ENCODE measurements at places on chromosomes 16 and 17.
A peak's percentile ranks its signal among the peaks of the same experiment; 100 is the strongest.

DNA sequence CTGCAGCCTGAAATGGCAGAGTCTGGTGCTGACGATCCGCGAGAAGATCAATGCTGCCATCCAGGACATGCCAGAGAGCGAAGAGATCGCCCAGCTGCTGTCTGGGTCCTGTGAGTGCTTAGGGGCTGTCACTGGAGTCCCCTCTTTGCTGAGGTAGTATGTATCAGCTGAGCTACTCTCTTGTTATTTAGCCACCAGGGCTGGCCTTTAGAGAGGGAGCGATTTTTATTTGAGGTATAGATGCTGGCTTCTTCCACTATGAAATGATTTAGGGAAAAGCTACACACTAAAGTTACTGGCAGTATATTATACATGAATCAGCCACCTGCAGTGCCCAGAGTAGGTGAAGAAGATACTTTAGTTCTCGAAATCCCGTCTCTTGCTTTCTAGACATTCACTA, 2.6 kb downstream of the CDK5RAP3 start:
- no peak for DNase-seq

GRCh38 chr16:76276745-76277438, at the start of gene CNTNAP4:
TSS of gene CNTNAP4 (plus strand) at chr16:76277401. CDS start at chr16:76277663, 262 bp downstream.
- DNase-seq = no peak

DNA sequence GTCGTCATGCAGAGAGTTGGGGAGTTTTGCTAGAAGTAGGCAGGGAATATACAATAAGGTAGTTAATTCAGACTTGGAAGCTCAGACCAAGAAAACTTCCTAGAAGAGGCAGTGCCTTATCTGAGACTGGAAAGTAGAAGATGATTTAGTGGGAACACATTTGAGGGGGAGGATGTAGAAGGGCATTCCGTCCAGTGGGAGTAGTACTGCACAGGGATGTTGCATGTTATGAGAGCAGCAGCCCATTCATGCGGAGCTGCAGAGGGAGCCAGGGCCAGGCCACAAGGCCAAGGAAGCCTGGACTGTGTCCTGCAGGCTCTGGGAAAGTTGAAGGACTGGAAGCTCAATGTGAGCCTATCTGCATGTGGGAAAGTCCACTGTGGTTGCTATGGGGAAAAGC, 344.5 kb upstream of the EEF2KMT start:
- DNase-seq = no peak

DNA sequence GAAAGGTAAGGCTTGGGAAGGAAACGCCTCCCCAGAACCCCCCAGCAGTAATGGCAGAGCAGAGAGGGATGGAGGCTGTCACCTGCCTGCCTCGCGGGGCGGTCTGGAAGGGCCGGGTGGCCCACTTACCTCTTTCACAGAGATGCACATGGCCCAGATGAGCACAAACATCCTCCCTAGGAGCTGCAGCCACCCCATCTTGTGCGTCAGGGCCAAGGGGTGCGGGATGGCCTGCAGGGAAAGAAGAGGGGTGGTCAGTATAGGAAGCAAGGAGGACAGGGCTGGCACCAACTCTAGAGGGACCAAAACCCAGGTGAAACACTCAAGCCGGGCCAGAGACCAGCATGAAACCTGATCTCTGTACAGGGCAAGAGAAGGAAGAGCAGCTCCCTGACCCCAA, 29.7 kb downstream of the TRPV3 start:
- no peak for DNase-seq

DNA sequence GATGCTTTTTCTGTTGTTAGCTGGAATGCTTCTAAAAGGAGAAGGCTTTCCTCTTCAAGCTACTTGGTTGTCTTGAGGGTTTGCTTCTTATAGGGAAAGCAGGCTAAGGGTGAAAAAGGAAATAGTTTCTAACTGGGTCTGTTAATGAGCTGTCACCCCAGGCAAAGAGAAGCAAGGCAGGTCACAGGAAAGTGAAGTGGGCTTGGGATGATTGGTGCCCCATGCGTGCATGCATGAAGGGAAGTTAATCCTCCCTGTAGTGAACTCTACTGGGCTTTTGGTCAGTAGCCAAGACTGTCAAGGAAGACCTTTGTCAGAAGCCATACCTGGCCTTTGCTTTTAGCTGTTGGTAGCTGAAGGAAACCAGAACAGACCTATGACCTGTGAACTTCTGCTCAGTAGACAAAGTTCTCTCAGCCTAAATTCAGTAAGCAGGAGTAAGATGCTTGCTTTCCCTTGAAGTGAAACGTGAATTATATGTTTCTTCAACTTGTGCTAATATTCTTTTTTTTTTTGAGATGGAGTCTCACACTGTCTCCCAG, 16.5 kb downstream of the TENT4B start:
- DNase-seq = no peak

DNA sequence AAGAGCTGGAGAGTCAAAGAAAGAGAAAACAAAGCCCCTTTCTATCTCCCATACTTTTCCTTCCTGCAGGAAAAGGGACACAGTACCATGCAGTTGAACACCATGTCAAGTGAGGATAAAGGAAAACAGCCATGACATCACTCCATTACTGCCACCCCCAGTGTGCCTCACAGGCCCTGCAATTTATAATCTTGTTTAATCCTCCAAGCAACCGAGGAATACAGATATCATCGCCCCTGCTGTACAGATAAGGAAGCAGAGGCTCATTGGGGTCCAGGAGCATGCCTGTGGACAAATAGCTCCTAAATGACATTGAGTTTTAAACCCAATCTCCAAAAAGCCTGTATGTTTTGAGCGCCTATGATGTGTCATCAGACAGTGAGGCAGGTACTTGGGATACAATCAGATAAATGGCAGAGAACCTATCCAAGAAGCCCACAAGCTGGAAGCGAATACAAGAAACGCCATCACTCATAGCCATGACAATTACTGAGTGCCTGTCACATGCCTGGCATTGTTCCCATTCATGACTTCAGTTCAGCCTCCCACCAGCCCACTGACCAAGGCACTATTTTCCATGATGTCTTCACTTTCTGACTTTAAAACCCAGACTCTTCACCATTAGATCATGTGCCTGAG, 45.5 kb downstream of the CPPED1 start:
- DNase-seq = peak; percentile 58

DNA sequence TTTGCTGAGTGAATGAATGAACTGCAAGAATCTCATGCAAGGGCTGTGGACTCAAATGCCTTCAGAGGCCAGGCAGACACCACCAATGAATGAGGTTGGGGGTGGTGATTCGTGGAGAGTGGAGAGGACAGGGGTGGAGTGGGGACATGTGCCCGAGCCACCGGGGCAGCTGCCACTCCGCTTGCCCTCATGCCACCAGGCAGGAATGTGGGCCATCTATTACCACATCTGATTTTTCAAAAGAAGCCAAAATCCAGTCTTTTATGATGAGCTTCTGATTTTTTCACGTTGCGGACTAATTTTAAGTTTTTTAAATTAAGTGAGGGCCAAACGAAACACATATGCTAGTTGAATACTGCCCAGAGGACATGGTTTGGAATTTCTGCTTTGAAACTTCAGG, 67.1 kb upstream of the SMURF2 start:
- DNase-seq = no peak

DNA sequence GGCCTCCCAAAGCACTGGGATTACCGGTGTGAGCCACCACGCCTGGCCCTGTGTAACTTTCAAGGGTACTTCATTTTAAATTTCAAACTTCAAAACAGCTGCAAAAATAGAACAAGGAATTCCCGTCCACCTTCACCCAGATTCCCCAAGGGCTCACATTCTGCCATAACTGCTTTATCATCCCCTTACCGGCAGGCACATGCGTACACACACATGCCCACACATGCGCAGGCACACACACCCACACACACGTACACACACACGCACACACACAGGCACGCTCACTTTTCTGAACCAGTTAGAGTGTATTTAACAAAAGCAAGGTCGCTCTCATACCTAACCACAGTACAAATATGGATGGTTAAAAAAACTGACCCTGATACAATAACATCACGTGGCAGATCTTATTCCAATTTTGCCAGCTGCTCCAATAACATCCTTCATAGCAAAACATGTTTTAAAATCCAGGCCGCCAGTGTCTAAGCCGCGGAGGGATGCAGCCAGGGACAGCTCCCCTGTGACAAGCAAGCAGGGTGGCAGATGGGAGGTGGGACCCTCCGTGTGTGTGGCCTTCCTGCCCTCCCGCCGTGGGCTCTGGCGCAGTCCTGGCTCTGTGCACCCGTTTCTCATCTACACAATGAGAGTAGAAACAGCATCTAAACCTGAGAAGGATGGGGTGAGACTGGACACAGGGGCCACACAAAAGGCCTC, 23.1 kb downstream of the PDIA2 start:
- DNase-seq = no peak

DNA sequence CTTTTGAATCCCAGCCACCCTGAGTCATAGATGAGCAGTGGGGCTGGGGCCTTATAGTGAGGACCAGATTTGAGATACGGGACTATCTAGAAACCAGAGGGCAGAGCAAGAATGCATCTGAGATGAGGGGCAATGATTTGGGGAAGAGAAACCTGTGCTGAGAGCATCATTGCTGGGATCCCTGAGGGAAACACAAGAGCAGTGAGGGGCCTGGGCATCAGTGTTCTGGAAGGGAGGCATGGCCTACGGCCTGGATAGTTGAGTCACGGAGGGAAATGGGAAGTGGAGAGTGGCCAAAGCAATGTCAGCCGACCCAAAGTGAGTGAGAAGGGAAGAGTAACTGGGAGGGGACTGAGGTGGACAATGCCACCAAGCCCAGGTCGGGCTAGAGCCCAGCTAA, 5.2 kb downstream of the CAMTA2 start:
- DNase-seq = no peak

DNA sequence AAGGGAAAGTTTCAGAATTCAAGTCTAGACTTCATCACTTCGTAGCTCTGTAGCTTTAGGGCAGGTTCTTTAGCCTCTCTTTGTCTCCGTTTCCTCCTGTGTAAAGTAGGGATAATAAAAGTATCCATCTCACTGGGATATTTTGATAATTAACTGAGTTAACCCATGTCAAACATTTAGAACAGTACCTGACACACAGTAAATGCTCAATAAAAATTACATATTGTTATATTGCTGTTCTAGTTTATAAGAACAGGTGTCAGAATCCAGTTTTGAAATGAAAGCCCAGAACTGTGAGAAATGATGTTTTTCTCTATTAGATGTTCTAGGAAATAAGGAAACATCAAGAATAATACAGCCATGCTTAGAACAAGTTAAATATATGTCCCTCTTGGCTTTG, 4.3 kb downstream of the MOSMO start:
- no peak for DNase-seq

DNA sequence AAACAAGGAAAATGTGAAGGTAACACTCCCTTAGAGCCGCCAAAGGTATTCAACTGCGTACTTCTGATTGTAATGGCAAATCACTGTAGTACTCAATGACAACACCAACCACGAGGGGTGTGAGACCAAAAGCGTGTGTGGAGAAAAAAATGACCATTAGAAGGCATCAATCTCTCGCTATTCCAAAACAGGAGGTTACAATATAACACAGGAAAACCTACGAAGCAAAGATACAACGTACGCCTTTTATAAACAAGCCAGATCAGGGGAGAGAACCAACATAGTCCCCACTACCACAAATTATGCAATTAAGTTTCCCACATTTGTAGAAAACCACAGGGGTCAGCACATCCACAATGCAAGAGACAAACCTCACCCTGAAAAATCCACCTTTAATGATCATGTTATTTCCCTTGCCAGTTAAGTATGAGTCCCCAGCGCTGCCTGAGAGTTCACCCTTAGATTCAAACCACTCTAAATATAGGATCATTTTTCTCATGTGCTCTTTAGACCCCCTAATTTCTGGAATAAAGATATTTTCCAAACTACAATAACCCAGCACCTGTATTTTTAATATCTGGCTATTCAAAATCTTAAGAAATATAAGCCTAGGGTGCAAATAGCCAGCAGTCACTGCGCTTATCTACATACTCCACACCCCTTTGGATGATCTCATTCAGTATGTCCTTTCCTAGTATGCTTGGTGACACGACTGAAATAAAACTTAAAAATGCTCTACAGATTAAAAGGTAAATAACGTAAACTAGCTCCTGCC, 12.4 kb downstream of the TEX14 start:
- DNase-seq = peak; percentile 51

- DNase-seq = peak; percentile 0
Observed at GRCh38 chr16:79437764-79438751, 162.5 kb downstream of the MAF start.

DNA sequence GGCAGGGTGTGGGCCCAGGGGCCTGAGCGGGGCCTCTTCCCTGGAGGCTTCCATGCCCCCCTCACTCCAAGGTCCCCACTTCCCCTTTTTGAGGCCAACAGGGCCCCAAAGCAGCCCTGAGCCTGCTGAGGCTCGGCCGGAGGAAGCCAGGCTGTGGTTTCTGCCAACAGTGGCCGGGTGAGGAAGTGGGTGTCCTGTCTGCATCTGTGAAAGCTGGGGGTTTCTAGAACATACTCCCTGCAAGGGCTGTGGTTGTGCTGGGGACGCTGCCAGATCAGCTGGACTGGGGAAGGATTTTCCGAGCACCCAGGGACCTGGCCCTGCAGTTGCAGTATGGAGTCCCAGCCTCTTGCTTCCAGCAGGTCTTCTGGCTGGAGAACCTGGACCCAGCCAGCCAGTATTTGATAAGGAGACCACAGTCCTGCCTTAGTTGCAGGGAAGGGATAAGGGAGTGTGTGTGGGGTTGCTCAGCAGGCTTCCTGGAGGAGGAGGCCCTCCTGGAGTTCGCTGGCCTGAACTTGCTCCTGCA, 15.7 kb downstream of the ADCY7 start:
- peak; percentile 64 for DNase-seq

- peak; percentile 27 for DNase-seq
Observed at GRCh38 chr16:46862555-46863447, 21.4 kb upstream of the GPT2 start.

DNA sequence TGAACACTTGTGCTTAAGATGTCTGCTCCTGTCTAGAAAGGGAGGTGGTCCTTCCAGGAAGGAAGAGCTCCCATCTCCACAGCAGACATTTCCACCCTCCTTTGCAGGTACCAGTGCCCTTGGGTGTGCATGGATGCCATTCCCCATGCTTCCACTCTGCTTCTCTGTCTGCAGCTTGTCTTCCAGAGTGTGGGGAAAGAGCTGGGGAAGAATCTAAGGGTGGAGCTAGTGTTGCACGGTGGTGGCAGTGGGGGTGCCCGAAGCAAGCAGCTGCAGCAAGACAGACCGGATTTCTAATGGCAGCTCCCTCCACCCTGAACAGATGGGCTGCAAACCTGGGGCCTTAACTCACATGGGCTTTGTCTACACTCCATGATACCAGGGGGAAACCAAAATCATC, 22.6 kb upstream of the HOXB13 start:
- DNase-seq = no peak

GRCh38 chr17:82023447-82024241, 539 bp downstream of the LRRC45 start:
- DNase-seq = no peak

DNA sequence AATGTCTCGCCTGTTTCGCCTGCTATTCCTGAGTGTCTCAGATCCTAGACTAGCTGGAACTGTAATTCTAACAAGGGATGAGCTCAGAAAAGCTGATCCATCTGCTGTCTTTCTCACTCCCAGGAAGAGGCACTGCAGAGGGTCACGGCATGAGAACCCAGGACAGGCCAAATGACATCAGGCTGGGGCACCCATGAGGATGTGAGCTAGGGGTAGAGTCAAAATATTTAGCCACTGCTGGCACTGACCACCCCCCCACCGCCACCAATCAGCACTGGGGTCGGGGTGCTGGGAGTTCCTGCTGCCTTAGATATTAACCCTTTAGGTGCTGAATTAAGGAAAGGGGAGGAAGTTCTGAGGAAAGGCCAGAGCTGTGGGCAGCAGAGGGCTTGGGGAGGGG, 112.4 kb downstream of the IRX3 start:
- DNase-seq = no peak

Measured in astrocyte (in vitro differentiated cells and primary cell).